ENCODE measurements at places on chromosomes 12 and 14. TPM values are rescaled to one million over a fixed set of nuclear protein-coding genes. Genes with fewer than 3 reads are reported as not detected.

The PDE3A gene
- total RNA-seq = 9.2 TPM

The PYGL gene
- 48.8 TPM for total RNA-seq

The PMCH gene
- not detected for total RNA-seq

GRCh38 chr12:33828326-33828725, 194.0 kb upstream of the ALG10 start:
- no peak for DNase-seq

DNA sequence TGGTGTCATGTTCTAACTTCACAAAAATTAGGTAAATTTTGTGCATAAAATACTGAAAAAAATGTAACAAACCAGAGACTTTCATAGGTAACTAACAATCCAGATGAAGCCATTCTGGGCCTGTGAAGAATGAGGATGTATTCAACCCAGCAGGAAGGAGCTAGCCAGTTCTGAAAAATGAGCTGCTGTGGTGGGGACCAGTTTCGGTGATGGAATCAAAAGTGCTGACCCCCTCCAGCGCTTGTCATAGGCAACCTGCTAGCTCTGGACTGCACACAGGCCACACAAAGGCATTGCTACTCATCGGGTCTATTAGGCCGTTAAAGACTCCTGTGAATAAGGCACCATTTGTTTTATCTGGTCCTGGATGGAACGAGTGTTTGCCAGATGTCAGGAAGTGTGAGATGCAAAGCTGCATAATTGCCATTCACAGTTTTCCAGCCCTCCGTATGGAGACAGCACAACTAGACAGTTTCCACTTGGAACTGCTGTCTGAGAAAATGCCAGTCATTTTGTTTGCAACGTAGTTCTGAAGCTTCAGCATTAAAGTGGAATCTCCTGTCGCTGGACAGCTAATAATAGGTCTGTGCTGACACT, 3.3 kb upstream of the RIMBP2 start:
- DNase-seq = no peak

DNA sequence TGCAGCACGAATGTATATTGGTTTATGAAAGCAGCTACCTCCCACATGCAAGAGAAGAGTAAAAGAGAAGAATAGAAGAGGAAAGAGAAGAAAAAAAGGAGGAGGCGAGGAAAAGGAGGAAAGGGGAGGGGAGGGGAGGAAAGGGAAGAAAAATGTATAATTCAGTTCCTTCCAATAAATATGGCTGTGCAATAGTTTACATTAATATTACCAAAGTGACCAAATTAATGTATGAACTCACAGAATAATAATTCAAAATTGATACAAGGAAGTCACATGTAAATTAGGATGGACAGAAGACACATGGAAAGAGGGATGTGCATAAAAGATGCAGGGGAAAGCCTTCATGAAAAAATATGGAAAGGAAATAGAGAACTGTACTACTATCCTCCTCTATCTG, 172.5 kb downstream of the SLC38A4 start:
- no peak for DNase-seq

DNA sequence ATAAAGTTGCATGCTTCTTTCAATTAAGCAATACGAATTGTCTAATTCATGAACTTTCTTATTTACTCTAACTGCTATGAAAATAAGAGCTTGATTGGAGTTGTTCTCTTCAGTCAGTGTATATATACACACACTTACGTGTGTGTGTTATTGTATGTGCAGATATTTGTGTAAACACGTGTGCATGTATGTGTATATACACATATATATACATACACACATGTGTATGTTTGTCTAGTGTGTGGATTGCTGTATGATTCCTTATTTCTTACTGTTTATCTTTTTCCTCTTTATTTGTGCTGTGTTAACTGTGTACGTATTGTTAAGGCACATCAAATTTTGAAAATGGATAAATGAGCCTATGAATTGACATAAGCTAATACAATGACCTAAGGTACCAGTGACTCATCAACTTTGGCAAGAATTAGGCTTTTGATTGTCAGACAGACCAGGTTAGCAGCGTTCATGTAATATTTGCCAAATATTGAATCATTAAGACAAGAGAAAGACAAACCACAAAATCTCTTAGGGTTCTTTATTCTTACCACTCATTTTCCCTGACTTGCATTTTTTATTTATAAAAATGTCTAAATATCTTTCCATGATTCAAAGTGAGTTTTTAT, 423.9 kb downstream of the SOX5 start:
- no peak for DNase-seq

GRCh38 chr14:96584199-96584906, 82.2 kb downstream of the PAPOLA start:
- DNase-seq = no peak

- DNase-seq = peak; percentile 57
Measured at GRCh38 chr12:107441665-107442300, 243.8 kb upstream of the PWP1 start.

GRCh38 chr12:101616027-101616494, 21.3 kb downstream of the MYBPC1 start:
- peak; percentile 40 for DNase-seq

GRCh38 chr12:13534242-13534641, 337.7 kb downstream of the EMP1 start:
- DNase-seq = no peak

DNA sequence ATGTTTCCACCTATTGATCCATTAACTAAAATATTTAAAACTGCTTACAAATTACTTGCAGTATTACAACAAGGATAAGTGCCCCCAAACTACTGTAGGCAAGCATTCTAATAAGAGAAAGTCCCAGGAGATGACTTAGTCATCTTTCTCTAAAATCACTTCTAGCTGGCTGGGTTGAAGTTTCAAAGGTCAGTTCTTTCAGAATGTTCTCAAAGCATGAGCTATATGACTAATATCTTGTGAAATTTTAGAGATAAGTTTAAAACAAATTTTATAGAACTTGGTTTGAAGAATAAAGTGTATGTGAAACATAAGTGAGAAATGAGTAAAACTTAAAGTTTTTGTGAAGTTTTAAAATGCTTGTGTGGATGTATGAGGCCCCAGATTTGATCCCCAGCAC, 24.3 kb upstream of the OR6J1 start:
- DNase-seq = no peak

- DNase-seq = no peak
Measured at GRCh38 chr14:69378274-69378673, 19.8 kb downstream of the ERH start.

DNA sequence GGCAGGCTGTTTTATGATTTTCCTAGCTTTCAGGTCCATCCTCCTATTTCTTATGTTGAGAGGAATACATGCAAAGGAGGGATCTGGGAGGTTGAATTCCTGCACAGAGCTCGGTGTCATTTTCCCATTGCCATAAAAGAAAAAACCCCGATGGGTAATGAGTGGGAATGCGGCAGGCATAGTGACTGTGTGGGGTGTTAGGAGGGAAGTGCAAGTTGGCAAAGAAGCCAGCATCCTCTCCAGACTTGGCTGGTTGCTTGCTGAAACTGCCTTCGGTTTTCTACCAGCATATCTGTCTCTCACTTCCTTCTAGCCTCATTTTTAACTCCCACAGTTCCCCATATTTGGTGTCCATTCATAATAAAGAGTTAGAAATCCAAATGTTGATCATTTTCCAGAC, 1046.1 kb downstream of the SLC6A15 start:
- no peak for DNase-seq

- no peak for DNase-seq
Measured at GRCh38 chr14:95380350-95381042, 60.8 kb upstream of the CLMN start.

DNA sequence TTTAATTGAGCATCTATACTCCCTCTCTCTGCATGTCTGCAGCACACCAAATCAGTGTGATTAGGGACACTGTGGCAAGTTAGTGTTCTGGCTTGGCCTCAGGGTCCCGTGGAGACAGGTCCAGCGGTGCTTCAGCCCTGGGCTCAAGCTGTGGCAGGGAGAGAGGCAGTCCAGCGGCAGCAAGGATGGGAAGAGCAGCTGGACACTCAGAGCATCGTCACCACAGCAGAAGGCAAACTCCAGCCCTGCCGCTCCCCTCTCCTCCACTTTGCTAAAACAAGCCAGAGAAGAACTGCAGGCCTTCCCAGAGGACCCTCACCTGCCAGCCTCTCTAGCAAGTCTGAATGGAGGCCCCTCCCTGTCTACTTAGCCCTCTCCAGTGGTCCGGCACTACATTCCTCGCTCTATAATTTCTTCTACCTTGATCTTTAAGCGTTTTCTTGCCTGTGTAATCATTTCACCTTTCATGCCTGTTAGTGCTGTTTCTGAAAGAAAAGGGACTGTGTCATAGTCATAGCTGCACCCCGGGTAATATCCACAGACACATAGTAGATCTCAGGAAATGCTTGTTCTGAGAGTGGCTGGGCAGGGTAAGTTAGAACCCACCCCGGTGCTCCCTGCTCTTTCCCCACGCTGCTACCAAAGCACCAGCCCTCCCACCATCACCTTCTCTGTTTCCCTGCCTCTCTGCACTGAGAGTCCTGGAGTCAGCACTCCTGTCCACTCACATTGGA, 22.1 kb downstream of the ZFP36L1 start:
- no peak for DNase-seq

- no peak for DNase-seq
Measured at GRCh38 chr12:123713823-123714585, 1.9 kb downstream of the ATP6V0A2 start.

- no peak for DNase-seq
Measured at GRCh38 chr12:58481811-58482210, 438.5 kb downstream of the LRIG3 start.

DNA sequence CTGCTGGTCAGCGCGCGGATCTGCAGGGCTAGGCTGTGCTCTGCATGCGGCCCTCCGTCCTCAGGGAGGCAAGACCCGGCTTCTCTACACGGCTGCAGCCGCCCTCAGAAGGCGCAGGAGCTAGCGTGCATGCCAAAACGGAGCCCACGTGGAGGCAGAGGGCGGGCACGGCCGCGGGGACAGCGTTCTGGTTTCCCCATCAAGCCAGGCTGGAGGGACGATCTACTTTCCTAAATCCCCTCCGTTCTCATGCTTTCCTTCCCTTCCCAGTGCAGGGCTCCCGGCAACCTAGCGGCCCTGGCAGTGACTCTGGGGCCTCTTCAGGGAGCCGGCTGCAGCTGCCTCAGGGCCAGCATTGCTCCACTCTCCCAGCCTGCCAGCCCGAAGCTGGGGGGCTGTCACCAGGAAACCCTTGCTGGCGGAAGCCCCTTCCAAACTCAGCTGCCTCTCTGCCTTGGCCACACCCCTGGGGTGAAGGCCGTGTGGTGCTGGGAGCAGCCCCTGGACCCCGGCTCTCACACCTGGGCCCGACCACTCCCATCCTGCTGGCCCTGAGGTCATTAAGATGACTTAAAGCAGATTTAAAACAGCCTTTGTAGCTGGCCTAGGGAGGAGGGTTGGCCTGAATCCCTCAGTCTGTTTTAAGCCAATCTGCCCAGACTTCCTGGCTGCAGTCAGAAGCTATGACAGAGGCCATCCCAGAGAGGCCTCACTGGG, 9.2 kb upstream of the GOLGA3 start:
- DNase-seq = no peak

DNA sequence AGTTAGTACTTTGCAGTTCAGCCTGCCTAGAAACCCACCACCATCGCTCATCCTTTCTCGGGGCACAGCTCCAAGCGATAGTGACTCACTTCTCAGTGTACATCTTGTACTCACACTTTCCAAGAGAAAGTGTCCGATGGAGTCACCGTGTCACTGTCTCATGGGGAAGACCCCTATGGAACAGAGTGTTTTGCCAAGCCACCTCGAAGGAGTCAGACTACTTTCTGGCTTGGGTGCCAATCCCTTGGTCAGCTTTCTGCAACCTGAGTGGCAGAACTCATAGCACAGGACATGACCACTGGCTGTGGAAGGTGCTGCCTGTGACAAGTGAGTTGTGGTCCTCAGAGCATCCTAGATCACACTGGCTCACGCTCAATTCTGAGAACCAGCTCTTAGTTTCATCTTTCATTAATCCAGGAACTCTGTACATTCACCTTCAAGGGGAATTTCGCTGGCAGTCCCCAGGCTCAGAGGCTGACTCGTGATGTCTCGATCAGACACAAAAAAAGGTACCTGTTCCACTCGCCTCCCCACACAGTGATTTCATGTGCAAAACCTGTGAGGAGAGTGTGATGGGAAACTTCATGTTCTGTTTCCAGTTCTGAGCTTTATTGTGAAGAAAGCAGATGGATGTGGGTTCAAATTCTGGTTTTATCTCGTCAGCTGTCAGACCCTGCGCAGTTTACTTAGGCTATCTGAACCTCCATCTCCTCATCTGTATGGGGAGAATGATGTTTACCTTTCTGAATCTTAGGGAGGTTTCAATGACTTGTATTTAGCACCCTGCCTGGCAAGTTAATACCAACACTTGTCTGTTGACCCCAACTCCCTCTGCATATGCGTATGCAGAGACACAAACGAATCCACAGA, 127.3 kb upstream of the CCND2 start:
- DNase-seq = no peak

GRCh38 chr14:37167151-37168047, 5.0 kb downstream of the SLC25A21 start:
- no peak for DNase-seq

DNA sequence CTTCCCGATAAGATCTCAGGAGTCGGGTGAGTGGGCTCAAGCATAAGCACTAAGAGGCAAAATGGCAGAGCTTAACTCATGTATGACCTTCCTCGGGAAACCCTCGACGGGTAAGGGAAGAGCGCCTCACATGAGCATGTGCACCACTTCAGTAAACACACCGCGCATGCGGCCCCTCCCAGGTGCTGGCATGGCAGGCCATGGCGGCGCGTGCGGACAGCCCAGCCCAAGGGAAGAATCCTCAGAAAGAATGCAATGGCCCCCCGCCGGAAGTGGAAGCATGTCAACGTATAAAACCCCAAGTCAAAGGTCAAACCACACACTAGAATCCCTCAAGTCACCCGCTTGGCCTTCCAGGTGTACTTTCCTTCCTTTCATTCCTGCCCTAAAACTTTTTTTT, 6.6 kb upstream of the TNFAIP2 start:
- no peak for DNase-seq
